ENCODE measurements at places on chromosomes 6 and 20.

- no peak for DNase-seq
These were observed 36.4 kb downstream of the HFE start for GRCh38 chr6:26123675-26123946.

DNA sequence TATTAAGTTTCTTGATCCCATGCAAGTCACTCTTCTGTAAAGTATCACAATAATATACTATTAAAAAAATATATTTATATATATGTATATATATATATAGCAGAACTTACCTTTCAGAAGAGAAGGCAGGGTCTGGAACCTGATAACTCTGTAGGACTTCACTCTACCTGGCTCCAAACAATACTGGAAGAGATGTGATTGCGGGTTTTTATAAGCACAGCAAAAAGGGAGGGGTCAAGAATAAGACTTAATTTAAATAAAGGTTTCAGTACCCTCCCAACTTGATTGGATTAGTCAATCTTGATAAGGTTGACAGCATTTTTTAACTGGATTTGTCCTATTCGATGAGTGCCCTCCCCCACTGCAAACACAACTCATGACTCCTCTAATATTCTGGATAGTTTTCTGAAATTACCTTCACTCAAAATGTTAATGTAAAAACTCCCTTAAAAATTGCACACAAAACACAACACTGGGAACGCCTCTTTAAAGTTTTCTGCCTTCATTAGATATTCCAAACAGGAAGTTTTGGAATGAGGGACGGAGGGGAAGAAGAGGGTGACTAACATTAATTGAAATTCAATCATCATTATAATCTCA is 4.0 kb upstream of the ZNF217 start:
- DNase-seq: no peak

DNA sequence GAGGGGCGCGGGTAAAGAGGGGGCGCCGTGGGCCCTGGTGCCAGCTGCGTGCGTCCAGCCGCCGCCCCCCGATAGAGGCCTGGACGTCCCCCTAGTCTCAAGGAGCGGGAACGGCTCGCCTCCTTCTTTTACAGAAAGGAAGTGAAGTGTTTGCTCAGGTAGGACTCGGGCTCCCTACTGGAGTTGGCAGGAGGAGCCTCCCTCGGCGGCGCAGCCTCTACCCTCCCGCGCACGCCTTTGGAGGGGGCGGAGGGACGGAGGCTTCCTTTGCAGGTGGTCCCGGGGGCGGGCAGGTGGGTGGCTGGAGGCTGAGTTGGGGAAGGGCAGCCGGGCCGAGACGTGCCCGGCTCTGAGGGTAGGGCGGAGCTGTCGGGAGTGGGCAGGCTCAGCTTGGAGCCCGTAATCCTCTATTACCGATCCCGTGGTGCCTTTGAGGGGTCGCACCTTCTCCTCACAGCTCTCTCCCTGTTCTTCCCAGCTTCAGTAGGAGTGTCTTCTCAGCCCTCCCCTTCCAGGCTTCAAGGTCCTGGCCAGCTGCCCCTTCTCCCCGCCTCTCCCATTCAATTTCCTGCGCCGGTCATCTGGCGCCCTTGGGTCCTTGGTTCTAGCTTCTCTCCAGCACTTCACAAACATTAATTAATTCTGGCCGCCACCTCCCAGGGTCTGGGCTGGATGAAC is 728 bp downstream of the ITPR3 start:
- peak; percentile 21 for DNase-seq

DNA sequence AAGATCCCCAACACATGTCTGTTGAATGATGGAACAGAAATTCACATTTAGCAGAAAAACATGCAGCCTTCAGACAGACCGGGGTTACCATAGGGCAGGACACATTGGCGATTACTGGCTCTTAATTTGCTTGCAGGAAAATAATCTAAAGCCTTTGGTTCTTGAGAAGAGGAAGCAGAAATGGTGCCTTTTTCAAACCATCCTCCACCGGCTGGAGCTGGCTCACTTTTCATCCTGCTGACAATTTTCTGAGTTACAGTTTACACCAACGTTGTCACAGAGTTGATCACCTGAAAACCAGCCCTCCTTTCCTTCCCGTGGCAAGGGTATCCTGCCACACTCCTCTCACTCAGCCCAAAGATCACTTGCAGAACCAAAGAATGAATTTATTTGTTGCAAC is 32.6 kb downstream of the SF3B5 start:
- DNase-seq: peak; percentile 31

DNA sequence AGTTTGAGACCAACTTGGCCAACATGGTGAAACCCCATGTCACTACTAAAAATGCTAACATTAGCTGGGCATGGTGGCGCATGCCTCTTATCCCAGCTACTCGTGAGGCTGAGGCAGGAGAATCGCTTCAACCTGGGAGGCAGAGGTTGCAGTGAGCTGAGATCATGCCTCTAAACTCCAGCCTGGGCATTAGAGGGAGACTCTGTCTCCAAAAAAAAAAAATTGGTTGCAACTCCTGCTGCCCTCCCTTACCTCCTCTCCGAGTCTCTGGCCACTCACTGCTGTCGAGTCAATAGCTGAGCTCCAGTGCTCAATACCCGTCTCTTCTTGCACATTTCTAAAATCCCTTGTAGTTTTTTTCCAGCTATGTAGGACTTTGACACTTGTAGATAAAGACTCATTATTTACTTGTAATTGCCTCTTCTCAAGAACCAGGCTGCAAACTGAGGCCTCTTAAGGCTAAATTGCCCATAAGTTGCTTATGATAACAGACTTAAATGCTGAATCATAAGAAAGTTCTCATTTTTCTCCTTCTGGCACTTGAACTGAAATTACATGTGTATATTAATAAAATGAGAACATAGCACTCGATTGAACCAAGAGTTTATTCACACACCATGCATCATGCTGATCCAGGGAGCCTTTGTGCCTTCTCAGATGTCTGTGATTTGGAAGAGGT is 13.8 kb downstream of the HECA start:
- no peak for DNase-seq

GRCh38 chr20:56503916-56504315 is 20.6 kb upstream of the FAM209A start:
- DNase-seq: no peak

DNA sequence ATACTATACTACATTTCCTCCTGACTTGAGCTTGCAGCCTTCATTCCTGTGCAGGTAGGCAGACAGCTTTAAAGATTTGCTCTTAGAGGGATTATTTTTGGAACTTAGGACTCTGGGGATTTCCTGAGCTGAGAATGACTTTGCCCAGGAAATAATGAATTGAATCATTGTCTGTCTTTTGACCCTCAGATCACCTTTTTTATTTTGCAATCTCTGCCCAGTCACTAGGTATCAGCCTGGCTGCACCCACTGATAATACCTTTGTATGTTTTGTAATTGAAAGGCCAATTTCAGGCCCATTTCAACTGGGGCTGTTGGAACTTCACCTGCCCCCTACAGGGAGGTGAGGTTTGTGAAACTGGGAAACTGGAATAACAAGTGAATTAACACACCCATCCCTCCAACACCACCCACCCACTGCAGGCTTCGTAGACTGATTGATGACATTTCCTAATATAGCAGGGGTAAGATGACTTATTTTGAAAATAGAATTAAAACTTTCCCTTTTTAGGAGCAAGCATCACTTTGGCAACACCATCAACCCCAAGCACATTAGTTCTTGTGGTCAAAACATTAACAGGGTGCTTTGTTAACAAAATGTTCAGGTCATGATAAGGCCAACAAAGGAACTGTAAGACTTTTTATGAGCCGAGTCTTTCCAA is 157.1 kb upstream of the CENPW start:
- DNase-seq: no peak

- DNase-seq: no peak
These were observed 381.8 kb downstream of the CDKAL1 start for GRCh38 chr6:20916086-20916485.

DNA sequence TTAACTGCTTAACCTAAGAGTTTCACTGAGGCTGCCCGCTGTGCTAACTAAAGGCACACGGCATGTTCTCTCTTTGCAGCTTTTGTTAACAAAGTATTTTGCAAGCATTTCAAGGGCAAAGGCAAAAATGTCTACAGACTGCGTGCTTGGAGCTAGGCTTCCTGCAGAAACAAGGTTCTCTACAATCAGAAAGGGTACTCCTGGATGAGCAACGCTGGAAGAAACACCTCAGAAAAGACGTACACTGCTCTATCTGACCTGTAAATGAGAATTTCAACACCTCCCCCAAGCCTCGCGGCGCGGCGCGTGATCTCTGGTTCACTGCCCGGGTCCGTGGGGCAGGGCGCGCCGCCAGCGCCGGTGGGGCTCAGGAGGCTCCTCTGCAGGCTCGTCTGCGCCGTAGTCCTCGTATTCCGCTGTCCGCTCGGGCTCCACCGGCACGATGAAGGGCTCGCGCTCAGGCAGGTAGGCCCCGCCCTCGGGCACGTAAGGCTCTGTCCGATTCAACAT is 120.9 kb downstream of the COL12A1 start:
- no peak for DNase-seq

DNA sequence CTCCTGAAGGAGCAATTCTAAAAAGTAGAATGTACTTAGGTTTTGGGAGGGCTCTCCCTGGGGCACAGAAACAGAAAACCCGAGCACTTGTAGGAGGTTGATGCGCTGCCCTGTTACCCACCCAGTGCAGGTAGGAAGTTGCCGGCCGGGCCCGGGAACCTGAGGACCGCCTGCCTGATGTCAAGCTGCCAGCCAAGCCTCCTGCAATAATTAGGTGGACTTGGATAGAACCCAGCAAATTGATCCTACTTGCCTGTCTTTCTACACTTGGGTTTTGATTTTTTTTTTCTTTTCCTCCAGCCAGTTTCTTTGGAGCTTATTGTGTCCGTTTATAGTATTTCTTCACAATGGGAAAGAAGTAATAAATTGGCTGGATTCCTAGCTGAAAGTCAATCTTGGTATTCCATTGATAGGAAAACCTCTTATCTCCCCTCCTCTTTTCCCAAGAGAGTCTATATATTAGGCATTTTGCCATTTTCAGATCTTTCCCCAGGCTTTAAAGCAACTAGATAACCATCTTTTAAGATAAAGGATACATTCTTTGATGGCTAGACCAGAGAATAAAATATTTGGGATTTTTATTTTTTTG is 78.3 kb upstream of the FYN start:
- DNase-seq: no peak

GRCh38 chr20:47672886-47673670 is 112.2 kb downstream of the SULF2 start:
- DNase-seq: no peak
